Foreskin melanocyte (primary cell): ENCODE measurements at places on chromosomes 2 and 18.

DNA sequence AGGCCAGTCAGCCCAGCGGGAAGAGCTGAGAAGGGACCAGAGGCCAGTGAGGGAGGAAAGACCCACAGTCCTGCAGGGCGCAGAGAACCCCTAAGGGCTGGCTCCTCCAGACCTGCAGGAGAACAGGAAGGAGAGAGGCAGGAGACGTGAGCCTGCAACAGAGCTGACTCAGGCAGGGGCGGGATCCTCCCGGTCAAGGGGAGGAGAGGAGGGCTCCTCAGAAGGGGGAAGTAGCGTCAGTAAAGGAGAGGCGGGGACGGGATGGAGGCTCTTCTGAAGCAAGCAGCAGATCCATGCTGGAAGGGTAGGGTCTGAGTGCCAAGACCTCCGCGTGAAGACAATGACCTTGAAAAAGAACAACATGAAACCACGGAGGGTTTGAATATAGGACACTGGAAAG lies 50.8 kb downstream of the TRABD2A start:
- no peak for DNase-seq

DNA sequence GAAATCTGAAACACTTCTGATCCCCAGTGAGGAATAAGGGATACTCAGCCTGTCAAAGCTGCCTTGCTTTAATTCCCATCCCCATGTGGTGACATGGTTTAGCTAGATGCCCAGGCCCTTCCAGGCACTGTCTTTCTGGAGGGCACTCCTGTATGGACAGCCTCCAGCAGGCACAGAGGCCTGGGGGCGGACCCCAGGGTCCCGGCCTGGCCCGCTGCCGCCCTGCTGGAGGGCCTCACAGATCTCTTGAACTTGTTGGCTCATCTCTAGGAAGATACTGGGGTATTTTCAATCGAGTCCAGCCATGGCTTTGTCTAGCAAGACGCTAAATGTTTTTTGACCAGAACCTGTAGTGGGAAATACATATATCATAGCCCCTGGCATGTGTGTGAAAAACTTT lies 21.0 kb upstream of the CNNM3 start:
- DNase-seq, result no peak

GRCh38 chr2:11096591-11096990 lies 58.7 kb upstream of the SLC66A3 start:
- no peak for DNase-seq

DNA sequence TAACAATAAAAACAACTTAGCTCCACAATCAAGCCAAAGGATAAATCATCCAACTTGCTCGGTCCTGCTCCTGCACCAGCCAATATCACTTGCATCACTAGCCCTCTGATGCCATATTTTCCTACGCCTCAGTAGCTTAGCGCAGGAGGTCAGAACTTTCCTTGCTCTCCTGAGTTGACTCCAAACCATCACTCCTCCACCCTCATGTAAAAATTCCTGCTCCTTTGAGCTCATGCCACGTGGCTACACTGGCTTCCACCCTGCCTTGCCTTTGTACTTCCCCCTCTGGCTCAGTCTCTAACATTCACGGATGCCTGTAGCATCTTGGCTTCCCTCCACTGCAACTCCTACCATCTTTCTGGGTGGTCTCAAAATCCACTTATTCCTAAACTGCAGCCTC lies 25.2 kb downstream of the AAK1 start:
- DNase-seq, result no peak

- DNase-seq, result no peak
Observed at GRCh38 chr2:221836095-221836494, 264.0 kb upstream of the EPHA4 start.

GRCh38 chr2:232292395-232293154 lies 86.0 kb upstream of the ALPP start:
- DNase-seq, result peak; percentile 56
